ENCODE measurements at places on chromosomes 3 and 15.

GRCh38 chr3:160473221-160473620 lies 23.6 kb upstream of the TRIM59 start:
- no peak for DNase-seq

GRCh38 chr15:48059791-48060190 lies 61.0 kb upstream of the SLC24A5 start:
- DNase-seq = no peak

DNA sequence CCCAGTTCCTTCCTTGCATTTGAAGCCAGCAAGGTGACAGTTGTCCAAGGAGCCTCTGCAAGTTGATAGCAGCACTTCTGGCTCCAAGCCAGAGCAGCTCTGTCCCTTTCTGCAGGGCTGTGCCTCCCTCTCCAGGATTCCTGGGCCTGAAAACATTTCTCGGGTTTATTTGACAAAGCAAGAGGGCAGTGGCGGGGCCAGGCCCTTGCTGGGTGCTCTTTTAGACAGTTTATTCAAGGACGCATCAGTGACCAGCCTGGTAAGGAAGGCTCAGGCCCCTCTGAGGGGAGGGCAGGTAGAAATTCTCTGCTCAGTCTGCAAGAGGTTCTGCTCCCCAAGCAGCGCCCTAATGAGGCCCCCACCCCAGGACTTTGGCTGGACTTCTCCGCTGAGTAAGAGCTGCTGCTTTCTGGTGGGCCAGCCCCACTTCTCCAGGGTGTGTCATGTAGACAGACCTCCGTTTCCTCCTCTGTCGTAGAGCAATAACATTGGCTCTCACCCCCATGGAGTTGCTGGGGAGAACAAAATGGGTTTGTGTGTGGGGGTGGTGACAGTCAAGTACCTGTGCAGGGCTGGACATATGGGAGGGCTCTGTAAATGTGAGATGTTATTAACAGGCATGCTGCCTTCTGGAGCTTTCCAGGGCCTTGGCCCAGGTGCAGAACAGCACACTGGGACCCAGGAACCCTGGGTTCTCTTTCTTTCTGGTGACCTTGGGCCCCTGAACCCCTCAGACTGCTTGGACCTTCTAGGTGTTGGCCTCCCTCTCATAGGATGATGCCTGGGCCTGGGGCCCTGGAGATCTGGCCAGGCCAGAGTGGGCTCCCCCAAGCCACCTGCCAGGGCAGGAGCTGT lies 146.2 kb upstream of the TLE3 start:
- no peak for DNase-seq

- DNase-seq = no peak
These were observed 4.4 kb upstream of the ACAP2 start for GRCh38 chr3:195447201-195447600.
